ENCODE measurements at places on chromosomes 1 and 21. TPM values are rescaled to one million over a fixed set of nuclear protein-coding genes. Genes with fewer than 3 reads are reported as not detected.

- no peaks in the 10 kb centered on the region for H3K27me3 ChIP-seq
- H3K4me1 ChIP-seq, result no peaks in the 10 kb centered on the region
- no peak for DNase-seq
- H3K27ac ChIP-seq, result no peak overlapping the region
- H3K4me3 ChIP-seq, result no peak overlapping the region
These were observed 66.3 kb upstream of the NTPCR start for GRCh38 chr1:232883992-232884661.

DNA sequence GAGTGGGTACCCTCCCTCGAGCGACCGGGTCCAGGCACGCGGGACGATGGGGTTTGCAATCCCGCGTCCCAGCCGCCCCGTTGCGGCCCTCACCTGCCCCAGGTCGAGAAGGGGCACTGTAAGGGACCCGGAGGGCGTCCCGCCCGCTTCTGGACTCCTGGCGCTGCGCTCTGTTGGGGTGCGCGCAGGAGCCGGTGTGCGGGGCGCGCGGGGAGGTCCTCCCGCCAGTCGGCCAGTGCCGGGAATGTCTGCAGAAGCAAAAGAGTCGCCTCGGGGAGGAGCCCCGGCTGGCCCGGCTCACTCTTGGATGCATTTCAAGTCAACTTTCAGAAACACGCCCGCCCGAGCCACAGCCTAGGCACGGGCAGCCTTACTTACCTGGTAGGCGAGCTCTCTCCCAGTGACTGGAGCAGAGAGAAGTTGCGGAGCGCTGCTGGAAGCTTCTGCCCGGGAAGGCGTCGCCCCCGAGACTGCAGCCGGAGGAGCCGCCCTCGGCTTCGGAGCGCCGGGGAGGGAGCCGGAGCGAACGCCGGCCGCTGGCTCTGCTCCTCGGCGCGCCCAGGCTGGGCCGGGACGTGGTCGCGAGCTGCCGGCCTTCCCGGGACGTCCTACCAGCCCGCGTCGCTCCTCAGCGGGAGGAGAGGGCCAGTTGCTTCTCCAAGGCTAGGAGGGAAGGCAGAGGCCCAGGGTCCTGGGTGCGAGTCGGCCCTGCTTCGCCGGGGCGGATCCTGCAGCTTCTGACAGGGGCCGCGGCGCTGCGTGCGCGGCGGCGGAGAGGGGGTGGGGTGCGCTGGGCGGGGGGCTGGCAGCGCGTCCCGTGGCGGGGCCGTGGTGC, at the start of gene LMX1A:
TSS of gene LMX1A (minus strand) at position 739 of the 835 bp plus-strand sequence. CDS start 1,156 bp downstream, outside the sequence.
- H3K4me1 ChIP-seq, result no peaks in the 10 kb centered on the region
- H3K36me3 ChIP-seq, result no peaks in the 10 kb centered on the region
- no peak for DNase-seq
- no peak within 1 kb of the TSS for H3K27ac ChIP-seq

DNA sequence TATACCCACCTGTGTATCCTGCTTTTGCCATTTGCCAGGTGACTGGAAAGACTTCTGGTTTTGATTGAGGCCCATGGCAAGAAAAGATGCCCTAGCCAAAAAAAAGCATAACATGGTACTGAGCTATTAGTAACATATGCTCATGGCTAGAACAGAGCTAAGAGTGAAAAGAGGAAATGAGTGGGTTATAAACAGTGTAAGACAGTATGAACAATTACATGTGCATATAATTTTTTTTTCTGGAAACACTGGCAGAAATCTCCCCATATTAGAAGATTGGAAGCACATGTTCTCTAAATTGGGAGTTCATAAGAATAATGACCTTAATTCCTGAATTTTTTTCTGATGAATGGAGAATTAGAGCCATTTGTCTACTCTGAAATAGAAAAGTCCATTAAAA, 41.2 kb upstream of the PDC start:
- no peak overlapping the region for H3K4me3 ChIP-seq
- H3K27me3 ChIP-seq, result no peaks in the 10 kb centered on the region
- H3K4me1 ChIP-seq, result no peaks in the 10 kb centered on the region
- DNase-seq, result no peak
- H3K36me3 ChIP-seq, result no peaks in the 10 kb centered on the region

- no peak overlapping the region for H3K4me3 ChIP-seq
- no peaks in the 10 kb centered on the region for H3K36me3 ChIP-seq
- peaks cover 7% of the 10 kb centered on the region for H3K27me3 ChIP-seq
These were observed 332.1 kb downstream of the RRAGC start for GRCh38 chr1:38527373-38527966.

DNA sequence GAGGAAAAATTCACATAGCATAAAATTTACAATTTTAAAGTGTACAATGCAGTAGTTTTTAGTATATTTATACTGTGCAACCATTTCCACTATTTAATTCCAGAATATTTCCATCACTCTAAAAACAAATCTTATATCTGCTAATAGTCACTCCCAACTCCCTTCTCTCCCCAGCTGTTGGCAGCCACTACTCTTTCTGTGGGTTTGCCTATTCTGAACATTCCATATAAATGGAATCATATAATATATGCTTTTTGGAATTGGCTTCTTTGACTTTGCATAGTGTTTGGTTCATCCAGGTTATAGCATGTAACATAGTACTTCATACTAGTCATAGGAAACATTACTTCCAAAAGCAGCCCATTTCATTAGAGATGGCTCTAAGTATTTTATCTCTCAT, 25.0 kb upstream of the TMEM39B start:
- H3K4me1 ChIP-seq, result no peaks in the 10 kb centered on the region
- no peaks in the 10 kb centered on the region for H3K36me3 ChIP-seq
- DNase-seq, result no peak
- H3K4me3 ChIP-seq, result no peak overlapping the region

GRCh38 chr1:58580186-58580585, 3.1 kb upstream of the TACSTD2 start:
- H3K27me3 ChIP-seq, result peaks cover 18% of the 10 kb centered on the region
- H3K4me3 ChIP-seq, result no peak overlapping the region
- DNase-seq, result no peak
- H3K36me3 ChIP-seq, result no peaks in the 10 kb centered on the region
- H3K27ac ChIP-seq, result no peak overlapping the region

GRCh38 chr1:185397183-185397582, 80.1 kb upstream of the IVNS1ABP start:
- H3K36me3 ChIP-seq, result no peaks in the 10 kb centered on the region
- no peak for DNase-seq

GRCh38 chr21:19565587-19565986, 1162.0 kb upstream of the TMPRSS15 start:
- H3K27me3 ChIP-seq, result no peaks in the 10 kb centered on the region
- H3K4me1 ChIP-seq, result no peaks in the 10 kb centered on the region
- DNase-seq, result no peak
- H3K4me3 ChIP-seq, result no peak overlapping the region
- H3K36me3 ChIP-seq, result no peaks in the 10 kb centered on the region

- H3K27me3 ChIP-seq, result no peaks in the 10 kb centered on the region
- H3K4me3 ChIP-seq, result no peak overlapping the region
- no peaks in the 10 kb centered on the region for H3K4me1 ChIP-seq
- H3K27ac ChIP-seq, result no peak overlapping the region
- no peaks in the 10 kb centered on the region for H3K36me3 ChIP-seq
These were observed 569 bp downstream of the RCAN3 start for GRCh38 chr1:24503059-24503751.

GRCh38 chr1:241994171-241994570, 4.7 kb downstream of the MAP1LC3C start:
- H3K27ac ChIP-seq, result no peak overlapping the region
- DNase-seq, result no peak
- H3K4me3 ChIP-seq, result no peak overlapping the region

DNA sequence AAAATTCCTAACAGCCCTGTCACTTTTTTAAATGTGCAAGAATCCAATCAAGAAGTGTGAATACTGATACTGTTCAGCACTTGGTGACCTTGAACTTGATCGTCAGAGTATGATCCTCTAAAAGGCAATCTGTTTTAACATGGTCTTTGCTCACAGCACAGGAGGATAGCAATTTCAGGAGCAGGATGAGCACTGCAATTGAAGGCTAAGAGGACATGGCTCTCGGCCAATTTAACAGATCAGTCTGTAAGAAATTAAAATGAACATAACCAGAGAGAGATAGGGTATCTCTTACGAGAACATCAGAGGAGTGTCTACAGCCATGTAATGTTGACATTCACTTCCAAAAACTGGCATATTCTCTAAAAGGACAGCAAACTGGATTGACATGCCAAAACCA, 243.1 kb downstream of the LTN1 start:
- H3K27ac ChIP-seq, result no peak overlapping the region
- H3K4me3 ChIP-seq, result no peak overlapping the region
- no peaks in the 10 kb centered on the region for H3K4me1 ChIP-seq
- no peak for DNase-seq
- no peaks in the 10 kb centered on the region for H3K36me3 ChIP-seq

DNA sequence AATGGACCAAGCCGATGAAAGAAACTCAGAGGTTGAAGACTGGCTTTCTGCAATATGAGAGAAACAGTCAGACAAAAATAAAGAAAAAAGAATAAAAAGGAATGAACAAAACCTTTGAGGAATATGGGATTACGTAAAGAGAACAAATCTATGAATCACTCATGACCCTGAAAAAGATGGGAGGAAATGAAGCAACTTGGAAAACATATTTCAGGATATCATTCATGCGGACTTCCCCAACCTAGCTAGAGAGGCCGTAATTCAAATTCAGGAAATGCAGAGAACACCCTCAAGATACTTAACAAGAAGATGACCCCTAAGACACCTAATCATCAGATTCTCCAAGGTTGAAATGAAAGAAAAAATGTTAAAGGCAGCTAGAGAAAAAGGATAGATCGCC, 705.3 kb upstream of the CHRM3 start:
- H3K36me3 ChIP-seq, result no peaks in the 10 kb centered on the region
- DNase-seq, result no peak

DNA sequence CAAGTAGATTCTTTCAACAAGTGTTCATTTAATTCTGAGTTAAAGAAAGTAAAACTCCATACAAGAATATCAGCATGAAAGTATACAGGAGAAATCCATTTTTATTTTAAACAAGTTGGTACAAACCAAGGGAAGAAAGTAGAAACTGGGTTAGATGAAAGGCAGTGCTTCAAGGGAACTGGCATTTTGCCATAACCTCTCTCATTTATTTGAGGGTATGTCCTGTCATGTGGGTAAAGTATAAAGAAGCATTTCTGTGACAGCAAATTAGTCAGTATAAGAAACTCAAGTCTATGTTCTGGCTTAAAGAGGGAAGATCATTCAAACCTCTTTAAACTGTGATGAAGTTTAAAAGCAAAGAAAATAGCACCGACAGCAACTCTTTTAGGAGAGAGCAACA, 32.0 kb downstream of the OLFM3 start:
- DNase-seq, result no peak
- H3K4me3 ChIP-seq, result no peak overlapping the region
- no peaks in the 10 kb centered on the region for H3K36me3 ChIP-seq
- H3K27ac ChIP-seq, result no peak overlapping the region
- H3K27me3 ChIP-seq, result no peaks in the 10 kb centered on the region

DNA sequence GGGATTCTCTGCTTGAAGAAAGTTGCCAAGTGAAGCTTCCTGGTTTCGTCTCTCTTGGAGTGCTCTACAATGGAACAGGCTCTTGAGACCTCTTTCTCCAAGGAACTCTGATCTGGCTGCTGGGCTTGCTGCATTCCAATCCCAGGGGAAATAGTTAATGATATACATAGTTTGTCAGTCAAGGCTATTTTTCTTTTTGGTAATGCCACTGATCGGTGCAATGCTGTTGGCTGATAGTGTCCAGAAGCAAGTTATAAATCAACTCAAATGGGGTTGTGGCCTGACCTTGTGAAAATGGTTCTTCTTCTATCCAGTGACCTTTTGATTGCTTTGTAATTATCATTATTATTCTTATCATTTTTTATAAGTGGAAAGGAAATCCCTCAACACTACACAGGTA, 48.4 kb upstream of the TNFSF18 start:
- no peak overlapping the region for H3K27ac ChIP-seq
- no peaks in the 10 kb centered on the region for H3K36me3 ChIP-seq
- H3K4me1 ChIP-seq, result no peaks in the 10 kb centered on the region
- H3K4me3 ChIP-seq, result no peak overlapping the region
- H3K27me3 ChIP-seq, result no peaks in the 10 kb centered on the region

GRCh38 chr21:42520628-42521253, 7.1 kb downstream of the SLC37A1 start:
- peaks cover 11% of the 10 kb centered on the region for H3K4me1 ChIP-seq
- no peak overlapping the region for H3K4me3 ChIP-seq
- peaks cover 14% of the 10 kb centered on the region for H3K36me3 ChIP-seq
- no peaks in the 10 kb centered on the region for H3K27me3 ChIP-seq
- DNase-seq, result peak; percentile 60

DNA sequence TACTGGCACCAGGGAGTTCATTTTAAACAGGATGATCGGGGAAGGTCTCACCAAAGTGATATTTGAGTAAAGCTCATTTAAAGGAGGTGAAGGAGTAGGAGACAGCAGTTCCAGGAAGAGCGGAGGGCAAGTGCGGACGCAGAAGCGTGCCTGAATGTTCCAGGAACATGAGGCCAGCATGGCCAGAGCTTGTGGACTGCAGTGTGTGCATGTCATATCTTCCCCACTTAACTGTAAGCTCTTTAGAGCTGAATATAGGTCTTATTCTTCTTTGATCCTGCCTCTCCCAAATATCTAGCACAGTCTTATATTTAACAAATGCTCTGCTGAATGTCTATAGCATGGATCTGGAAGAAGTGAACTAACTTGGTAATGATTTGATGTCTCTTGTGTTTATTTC, 639.3 kb downstream of the SMYD3 start:
- no peak overlapping the region for H3K4me3 ChIP-seq
- no peaks in the 10 kb centered on the region for H3K36me3 ChIP-seq
- H3K4me1 ChIP-seq, result no peaks in the 10 kb centered on the region
- H3K27ac ChIP-seq, result no peak overlapping the region
- no peak for DNase-seq
- no peaks in the 10 kb centered on the region for H3K27me3 ChIP-seq

DNA sequence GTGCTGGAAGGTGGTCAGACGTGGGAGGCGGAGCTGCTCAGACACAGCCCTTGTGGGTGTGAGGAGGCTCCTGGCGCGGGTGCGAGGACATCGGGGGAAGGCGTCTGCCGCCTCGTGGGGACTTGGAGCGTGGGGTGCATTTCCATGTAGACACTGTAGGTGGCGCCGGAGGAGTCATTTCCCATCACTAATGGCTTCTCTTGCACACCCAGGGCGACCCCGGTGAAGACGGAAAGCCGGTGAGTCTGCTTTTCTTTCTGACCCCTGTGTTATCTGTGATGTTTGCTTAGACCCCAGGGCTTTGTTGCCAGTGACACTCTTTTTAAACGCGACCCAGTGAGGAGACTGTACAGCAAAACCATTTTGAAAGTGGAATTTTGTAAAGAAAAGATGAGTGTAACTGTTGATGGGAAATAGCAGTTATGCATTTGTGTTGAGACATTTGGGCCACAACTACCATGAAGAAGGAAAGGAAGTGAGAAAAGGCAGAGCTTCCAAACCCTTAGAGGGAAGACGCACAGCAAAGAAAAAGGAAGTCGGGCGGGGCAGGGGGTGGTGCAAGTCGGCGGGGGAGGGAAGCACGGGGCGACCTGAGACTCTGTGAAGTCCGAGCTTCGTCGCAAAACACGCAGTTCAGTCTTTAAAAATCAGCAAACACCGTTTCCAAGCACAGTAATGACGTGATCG, 64.0 kb downstream of the SLC19A1 start:
- DNase-seq, result peak; percentile 88
- no peak overlapping the region for H3K4me3 ChIP-seq
- no peaks in the 10 kb centered on the region for H3K4me1 ChIP-seq
- H3K36me3 ChIP-seq, result no peaks in the 10 kb centered on the region
- no peak overlapping the region for H3K27ac ChIP-seq
- no peaks in the 10 kb centered on the region for H3K27me3 ChIP-seq

The PTCH2 gene
- total RNA-seq, result 0.81 TPM

The PADI4 gene
- 0.61 TPM for total RNA-seq

The TRIM46 gene
- total RNA-seq, result not detected

The CELA2A gene
- 11.0 TPM for total RNA-seq

The ZSCAN20 gene
- 5.4 TPM for total RNA-seq

The TNFAIP8L2 gene
- total RNA-seq, result 4.9 TPM

The ATXN7L2 gene
- total RNA-seq, result 8.8 TPM

The FCGR3A gene
- total RNA-seq, result 148 TPM

The KCNA10 gene
- not detected for total RNA-seq

The KRTAP24-1 gene
- not detected for total RNA-seq
